ENCODE measurements at places on chromosomes 4 and X.
A peak's percentile ranks its signal among the peaks of the same experiment; 100 is the strongest.

GRCh38 chrX:41711021-41711667 is 12.8 kb upstream of the GPR82 start:
- DNase-seq, result no peak

GRCh38 chr4:97185233-97185632 is 958.0 kb downstream of the STPG2 start:
- DNase-seq, result no peak

DNA sequence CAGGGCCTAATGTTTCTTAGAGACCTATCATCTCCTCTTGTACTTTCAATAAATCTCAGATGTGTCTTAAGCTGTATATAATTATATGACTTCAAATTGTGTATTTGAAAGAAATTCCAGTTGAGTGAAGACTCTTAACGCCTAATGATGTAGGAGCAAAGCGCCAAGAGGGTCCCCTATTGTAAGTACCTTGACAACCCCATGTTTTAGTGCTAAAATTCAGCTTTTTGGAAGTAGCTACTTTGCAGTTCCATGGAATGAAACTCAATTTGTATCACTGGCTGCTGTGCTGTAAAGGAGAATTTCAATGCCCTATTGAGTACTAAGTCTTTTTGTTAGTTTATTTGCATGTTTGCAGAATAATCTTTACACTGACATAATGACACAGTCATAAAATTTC is 1826.6 kb upstream of the AGA start:
- DNase-seq, result no peak

DNA sequence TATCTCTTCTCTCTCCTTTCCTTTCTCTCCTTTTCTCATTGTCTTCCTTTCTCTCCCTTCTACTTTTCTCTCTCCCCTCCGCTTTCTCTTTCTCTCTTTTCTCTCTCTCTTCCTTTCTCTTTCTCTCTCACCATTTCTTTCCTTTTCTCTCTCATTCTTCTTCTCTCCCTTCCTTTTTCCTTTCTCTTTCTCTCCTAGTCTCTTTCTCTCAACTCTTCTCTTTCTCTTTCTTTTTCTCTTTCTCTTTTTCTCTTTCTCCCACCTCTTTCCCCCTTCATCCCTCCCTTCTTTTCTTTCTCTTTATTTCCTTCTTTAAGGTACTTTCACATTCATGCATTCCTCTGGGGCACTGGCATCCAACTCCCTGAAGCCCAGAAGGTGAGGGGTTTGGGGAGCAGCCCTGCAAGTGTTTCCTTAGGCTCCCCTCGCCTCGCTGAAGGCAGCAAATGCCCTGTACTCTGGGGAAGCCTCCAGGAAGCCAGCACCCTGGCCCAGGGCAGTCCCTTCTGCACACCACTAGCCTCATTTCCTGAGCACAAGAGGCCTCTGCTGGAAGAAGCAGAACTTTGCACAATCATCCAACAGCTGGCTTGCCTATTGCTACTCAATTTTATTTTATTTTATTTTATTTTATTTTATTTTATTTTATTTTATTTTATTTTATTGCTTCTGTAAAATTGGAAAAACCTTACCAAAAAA is 124.2 kb downstream of the NFKB1 start:
- peak; percentile 50 for DNase-seq

- no peak for DNase-seq
Measured at GRCh38 chr4:45345558-45345957, 619.2 kb upstream of the GNPDA2 start.

- no peak for DNase-seq
Measured at GRCh38 chr4:163941221-163941905, 446.9 kb downstream of the TMA16 start.

- DNase-seq, result no peak
Measured at GRCh38 chr4:32672359-32672758, 1952.2 kb downstream of the PCDH7 start.
